ENCODE measurements at places on chromosomes 2 and 18.
A peak's percentile ranks its signal among the peaks of the same experiment; 100 is the strongest.

GRCh38 chr2:37798315-37799005 lies 126.6 kb upstream of the RMDN2 start:
- no peak for DNase-seq

- no peak for DNase-seq
Measured at GRCh38 chr18:25262920-25263319, 89.0 kb downstream of the ZNF521 start.

- DNase-seq, result no peak
Measured at GRCh38 chr2:154794406-154794805, 95.9 kb downstream of the KCNJ3 start.

GRCh38 chr18:26133652-26134051 lies at the start of gene PSMA8:
PSMA8 (plus strand) TSS chr18:26133869; CDS start chr18:26133966, 97 bp downstream.
- DNase-seq, result peak; percentile 3

DNA sequence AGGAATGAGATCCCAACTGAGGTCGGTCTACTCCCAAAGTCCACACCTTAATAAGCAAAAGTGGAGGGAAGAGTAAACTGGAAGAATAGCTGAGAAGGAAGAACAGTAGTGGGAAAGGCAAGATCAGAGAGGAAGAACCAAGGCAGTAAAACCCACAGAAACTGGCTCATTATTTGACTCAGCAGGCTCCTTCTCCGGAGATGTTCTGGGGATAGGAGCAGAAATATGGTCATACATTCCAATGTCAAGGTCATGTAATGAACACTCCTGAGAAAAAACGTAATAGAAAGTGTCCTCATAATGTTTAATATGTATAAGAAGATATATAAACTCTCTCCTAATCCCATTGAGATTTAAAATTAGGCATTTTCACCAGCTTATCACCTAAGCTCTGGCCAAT lies 39.5 kb downstream of the STK39 start:
- no peak for DNase-seq

- no peak for DNase-seq
Measured at GRCh38 chr18:36640021-36640952, 188.5 kb downstream of the TPGS2 start.

DNA sequence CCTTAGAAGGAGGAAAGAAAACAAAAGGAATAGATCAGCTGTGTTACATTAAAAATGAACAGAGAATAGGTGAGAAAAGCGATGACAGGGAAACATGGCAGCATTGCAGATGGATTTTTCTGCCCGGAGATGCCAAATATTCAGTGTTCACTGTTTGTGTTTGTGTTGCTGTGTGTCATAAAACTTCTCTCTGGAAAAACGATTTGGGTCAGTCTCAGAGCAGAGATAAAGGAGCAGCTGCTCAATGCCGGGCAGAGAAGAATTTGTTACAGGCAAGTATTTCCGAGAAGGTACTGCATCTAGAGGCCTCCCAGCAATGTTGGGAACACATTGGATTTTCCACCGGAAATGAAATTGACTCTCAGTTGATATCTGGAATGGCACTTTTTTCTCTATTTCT lies 156.4 kb upstream of the KLHL14 start:
- DNase-seq, result no peak

DNA sequence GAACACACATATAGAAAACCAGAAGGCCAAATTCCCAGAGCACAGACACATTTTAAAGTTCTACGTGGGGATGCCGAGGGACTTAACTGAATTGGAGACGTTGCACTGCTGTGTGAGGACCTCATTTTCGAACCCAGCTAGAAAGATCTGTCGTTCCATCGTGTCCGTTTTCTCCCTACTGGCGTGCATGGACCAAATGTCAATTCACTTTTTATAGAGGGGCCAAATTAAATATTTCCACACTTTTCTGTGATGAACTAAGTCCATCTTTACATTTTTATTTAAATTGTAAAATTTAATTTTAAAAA lies 692 bp upstream of the TSHZ1 start:
- DNase-seq, result no peak

DNA sequence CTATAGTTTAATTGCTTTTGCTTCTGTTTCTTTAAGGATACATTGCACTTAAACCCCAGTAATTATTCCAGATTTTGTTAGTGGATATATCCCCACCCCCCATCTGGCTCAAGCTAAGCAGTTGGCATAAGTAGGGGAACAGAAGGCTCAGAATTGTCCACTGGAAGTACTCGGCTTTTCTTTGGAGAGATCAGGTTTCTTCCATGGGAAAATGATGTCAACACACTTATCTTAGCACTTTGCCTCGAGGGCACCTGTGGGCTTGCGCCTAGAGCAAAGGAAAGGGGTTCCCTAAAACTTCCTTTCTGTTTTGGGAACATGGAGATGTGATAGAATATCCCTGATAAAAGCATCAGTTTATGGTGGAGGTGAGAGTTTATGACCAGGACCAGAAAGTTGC lies 130.6 kb downstream of the FMNL2 start:
- DNase-seq, result no peak

DNA sequence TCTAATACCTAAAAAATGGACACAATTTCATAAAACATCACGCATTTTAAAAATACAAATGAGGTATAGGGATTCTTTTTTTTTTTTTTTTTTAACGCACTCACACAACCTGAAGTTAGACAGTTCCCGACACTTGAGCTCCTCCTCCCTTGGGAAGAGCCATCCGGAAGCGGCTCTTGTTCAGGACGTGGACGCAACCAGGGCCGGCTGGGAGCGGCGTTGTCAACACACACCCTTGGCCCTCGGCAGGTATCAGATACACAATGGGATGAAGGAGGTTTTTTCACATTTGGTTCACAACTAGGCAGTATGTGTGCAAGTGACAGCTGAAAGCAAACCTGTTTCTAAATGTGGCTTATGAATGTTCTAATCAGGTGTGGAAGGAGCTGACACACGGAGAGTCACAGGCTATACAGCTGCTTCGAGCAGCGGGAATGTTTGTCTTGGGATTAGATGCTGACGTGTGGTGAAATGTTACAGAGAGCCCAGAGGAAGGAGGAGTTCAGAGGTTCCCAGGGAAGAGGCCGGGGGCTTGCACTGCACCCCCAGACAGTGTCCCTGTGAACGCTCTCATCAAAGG lies 111.1 kb downstream of the PXDN start:
- peak; percentile 65 for DNase-seq

DNA sequence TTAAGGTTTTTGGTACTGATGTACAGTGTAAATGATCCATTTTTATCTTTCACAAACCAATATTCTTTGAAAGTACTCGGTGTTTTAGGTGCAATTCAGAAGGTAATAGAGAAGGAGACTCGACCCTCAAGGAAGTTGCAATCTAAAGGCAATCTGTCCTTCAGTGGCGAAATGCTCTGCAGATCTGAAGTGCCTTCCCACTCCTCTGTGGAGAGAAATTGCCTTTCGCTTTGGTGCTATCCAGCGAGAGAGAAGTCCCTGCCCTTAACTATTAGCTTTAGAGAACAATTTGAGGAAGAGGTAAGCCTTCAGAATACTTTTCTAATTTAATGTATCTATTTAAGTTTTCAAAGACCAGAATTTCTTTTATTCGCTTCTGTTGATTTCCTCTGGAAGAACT lies 371.8 kb upstream of the FANCL start:
- DNase-seq, result no peak

GRCh38 chr2:46318579-46319460 lies 21.6 kb downstream of the EPAS1 start:
- no peak for DNase-seq

DNA sequence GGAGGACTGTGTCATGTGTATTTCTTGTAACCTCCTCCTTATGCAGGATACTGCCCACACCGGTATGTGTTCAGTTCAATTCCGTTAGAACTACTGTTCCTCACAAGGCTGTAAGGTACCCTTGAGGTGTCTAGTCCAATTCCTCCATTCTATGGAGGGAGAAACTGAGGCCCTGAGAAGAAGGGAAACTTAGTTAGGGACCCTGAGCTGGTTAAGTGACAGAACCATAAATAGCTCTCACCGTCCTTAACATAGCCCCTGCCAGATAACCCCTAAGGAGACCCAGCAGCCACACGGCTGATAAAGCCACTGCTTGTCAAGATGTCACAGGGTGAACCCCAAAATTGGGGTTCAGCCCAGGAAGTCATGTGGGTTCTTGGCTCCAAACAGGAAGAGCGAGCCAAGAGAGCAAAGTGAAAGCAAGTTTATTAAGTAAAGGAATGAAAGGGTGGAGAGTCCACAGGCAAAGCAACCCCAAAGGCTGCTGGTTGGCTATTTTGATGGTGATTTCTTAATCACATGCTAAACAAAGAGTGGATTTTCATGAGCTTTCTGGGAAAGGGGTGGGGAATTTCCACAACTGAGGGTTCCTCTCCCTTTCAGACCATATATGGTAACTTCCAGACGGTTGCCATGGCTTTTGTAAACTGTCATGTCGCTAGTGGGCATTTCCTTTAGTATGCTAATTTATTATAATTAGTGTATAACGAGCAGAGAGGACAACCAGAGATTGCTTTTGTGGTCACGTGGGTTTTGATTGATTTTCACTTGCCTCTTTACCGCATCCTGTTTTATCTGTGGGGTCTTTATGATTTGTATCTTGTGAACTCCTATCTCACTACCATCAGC lies 83.4 kb upstream of the RTN4 start:
- DNase-seq, result peak; percentile 75

- DNase-seq, result no peak
Measured at GRCh38 chr2:40224318-40224717, 227.6 kb downstream of the SLC8A1 start.

- DNase-seq, result no peak
Measured at GRCh38 chr2:85741833-85742455, 11.8 kb upstream of the ATOH8 start.

DNA sequence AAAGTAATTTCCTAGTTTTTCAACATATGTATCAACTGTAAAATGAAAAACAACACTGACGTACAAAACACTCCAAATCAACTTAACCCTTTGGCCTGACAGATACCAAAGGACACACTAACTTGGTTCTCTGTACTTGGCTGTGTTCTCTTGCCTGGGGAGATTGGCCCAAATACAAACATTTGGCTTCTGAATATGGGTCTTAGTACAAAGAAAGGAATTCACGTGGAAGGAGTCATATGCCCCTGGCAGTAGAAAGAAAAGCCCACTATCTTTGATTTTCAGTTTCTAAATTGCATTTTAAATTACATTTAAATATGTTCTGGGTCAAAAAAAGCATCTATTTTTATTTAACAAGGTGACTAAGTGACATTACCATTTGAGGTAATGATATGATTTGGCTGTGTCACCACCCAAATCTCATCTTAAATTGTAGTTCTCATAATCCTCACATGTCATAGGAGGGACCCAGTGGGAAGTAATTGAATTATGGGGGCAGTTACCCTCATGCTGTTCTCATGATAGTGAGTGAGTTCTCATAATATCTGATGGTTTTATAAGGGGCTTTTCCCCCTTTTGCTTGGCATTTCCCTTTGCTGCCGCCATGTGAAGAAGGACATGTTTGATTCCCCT lies 153.6 kb upstream of the CCDC195 start:
- no peak for DNase-seq

DNA sequence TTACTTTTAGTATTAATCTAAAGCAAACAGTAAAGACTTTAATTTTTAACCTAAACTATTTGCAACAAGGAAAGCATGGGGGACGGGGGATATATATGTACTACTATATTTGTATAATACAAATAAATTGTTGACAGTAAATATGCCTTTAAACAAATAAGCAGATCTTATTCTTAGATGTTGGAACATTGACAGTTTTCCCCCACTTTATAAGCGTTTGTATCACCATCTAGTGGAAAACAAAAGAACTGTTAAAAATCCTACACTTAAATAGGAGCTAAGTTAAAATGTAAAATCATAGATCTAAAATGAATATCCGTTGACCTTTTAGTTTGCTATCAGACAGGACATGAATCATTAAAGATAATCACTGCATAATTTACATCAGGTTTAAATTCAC lies 50.0 kb downstream of the RBBP8 start:
- peak; percentile 30 for DNase-seq

GRCh38 chr2:39408351-39409136 lies 28.5 kb downstream of the MAP4K3 start:
- DNase-seq, result no peak

GRCh38 chr2:69141061-69141460 lies 128.1 kb downstream of the ANTXR1 start:
- DNase-seq, result no peak

DNA sequence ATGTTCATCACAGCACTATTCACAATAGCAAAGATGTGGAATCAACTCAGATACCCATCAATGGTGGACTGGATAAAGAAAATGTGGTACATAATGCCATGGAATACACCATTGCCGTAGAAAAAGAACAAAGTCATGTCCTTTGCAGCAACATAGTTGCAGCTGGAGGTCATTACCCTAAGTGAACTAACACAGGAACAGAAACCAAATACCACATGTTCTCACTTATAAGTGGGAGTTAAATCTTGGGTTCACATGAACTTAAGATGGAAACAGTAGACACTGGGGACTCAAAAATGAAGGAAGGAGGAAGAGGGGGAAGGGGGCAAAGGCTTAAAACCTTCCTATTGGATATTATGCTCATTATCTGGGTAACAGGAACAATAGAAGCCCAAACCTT lies 228.1 kb upstream of the RAB6C start:
- DNase-seq, result no peak

GRCh38 chr2:70116936-70117552 lies 29.8 kb downstream of the PCBP1 start:
- no peak for DNase-seq

DNA sequence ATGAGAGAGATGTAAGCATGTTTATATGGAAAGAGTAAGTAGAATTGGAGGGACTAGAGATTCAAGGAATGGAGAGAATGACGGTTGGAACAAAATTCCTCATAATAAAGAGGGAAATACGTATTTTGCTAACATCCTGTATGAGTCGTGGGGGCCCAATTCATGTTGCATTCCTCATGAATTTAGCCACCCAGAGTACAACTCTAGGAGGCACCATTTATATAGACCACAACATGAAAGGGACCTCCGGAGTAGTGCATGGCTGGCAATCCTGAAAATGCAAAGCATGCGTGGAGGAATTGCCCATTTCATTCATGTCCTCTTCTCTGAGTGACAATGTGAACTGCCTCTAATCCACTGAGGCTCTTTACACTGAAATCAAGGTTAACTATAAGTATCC lies 168.2 kb downstream of the ZEB2 start:
- DNase-seq, result no peak

GRCh38 chr2:8258406-8258805 lies 423.4 kb upstream of the ID2 start:
- no peak for DNase-seq

DNA sequence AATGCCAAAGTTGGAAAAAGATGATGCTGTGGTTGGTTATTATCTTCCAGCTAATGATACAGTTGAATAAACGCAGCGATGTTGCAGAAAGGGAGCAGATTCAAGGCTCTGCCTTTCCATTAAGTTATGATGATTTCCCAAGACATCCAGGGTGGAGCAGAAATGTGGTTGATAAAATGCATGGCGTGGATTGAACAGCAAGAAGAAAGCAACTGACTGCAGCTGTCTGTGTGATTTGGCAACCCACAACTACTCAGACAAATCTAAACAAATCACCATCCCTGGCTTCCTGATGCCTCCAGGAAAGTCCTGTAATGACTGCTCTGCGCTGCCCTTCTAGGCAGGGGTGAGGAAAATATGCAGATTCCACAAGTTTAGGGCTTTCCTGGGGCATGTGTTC lies 166.3 kb downstream of the NRP2 start:
- DNase-seq, result no peak
